ENCODE measurements at places on chromosomes 16 and 17.

DNA sequence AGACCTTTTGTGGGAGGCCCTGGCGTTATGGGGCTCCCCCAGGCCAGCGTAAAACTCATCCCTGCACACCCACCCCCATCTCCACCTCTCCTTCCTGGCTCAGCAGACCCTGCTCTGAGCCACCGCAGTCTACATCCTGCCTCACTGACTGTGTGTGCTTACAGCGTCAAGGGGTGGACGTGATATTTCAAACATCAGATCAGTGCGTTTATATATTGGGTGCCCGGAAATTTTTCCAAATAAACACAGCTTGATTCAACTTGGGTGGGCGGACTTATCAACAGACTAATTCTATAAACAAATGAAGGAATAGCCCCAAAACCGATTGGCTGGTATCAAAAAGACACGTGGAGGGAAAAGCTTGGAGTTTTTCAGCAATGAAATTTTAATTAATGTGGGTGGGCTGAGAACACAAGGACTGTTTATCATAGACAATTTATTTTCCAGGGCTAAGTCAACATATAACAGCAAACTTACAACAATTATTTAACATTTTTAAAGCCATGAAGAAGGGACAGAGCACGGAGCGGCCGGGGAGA is at the start of gene FOXL1:
TSS of gene FOXL1 (plus strand) at position 489 of the 539 bp plus-strand sequence. CDS start 175 bp downstream, outside the sequence.
- DNase-seq, result no peak

- DNase-seq, result no peak
Measured at GRCh38 chr16:50712956-50713355, 19.6 kb downstream of the NOD2 start.

- DNase-seq, result no peak
Measured at GRCh38 chr17:66840061-66840460, 5.1 kb downstream of the CACNG5 start.

- DNase-seq, result no peak
Measured at GRCh38 chr16:14283786-14284185, 212.7 kb downstream of the MRTFB start.

DNA sequence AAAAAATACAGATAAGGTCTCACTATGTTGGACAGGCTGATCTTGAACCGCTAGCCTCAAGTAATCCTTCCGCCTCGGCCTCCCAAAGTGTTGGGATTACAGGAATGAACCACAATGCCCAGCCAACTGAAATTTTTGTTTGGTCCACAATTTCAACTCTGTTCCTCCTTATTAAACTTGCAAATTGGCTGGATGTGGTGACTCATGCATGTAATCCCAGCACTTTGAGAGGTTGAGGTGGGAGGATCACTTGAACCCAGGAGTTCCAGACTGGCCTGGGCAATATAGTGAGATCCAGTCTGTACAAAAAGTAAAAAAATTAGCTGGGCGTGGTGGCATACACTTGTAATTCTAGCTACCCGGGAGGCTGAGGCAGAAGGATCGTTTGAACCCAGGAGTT is 13.4 kb downstream of the ARSG start:
- DNase-seq, result no peak

GRCh38 chr17:74729866-74730265 is 7.2 kb upstream of the RAB37 start:
- no peak for DNase-seq

DNA sequence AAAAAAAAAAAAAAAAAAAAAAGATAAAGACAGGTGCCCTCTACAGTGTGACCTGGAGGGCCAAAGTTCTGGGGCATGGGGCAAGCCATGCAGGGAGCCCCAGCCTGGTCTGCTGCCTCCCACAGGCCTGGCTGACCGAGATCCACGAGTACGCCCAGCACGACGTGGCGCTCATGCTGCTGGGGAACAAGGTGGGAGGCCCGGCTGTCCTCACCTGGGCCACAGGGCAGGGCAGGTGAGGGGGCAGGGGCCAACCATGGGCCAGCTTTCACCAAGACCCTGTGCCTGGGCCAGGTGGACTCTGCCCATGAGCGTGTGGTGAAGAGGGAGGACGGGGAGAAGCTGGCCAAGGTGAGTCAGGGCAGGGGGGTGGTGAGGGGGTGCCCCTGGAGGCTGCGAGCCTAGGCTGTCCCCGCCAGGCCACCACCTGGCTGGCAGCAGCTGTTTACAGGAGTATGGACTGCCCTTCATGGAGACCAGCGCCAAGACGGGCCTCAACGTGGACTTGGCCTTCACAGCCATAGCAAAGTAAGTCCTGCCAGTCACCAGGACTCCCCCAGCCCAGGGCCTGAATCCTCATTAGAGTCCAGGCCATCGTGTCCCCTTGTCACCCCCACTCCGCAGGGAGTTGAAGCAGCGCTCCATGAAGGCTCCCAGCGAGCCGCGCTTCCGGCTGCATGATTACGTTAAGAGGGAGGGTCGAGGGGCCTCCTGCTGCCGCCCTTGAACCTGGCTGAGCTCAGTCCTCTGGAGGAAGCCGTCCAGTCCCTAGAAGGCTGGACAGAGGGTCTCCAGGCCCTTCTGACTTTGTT is 2.7 kb upstream of the TRAF7 start:
- DNase-seq, result peak; percentile 59

GRCh38 chr16:64919929-64920607 is 201.8 kb downstream of the CDH11 start:
- DNase-seq, result no peak

- peak; percentile 54 for DNase-seq
Measured at GRCh38 chr17:4485676-4486646, 12.7 kb upstream of the SPNS2 start.

DNA sequence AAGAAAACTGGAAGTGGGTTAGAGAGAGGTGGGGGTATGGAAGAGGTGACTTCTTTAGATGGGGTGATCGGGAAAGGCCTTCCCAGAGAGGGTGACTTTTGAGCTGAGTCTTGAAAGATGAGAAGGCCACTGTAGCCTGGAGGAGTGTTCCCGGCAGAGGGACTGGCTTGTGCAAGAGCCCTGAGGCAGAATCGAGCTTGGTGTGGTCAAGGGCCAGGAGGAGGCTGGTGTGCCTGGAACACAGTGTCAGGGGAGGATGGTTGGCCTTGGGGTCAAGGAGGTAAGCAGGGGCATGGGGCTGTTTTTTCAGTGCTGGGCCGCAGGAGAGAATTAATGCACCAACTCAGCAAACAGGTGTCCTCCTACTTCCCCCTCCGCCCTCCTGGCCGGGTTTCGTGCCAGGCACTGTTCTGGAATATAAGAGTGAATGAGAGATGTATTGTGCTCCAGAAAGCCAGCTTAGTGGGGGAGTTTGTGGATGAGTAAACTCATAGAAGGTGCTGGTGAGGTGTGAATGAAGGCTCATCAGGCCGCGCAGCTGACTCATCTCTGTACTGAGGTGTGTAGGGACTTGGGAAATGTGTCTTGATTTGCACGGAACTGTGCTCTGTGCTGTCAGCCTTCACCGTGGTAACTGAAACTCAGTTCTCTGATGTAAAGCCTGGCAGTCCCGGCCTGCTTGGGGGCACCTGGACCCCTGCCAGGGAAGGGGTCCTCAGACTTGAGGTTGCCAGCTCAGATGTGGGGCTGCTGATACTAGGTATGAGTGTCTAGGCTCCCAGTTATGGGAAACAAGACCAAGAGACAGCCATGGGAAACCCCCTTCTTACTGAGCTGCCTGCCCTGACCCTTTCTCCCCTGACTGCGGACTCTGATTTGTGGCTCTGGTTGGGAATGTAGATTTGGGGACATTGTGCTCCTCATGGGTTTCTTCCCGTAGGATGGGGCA is 15.3 kb downstream of the KSR1 start:
- peak; percentile 87 for DNase-seq

DNA sequence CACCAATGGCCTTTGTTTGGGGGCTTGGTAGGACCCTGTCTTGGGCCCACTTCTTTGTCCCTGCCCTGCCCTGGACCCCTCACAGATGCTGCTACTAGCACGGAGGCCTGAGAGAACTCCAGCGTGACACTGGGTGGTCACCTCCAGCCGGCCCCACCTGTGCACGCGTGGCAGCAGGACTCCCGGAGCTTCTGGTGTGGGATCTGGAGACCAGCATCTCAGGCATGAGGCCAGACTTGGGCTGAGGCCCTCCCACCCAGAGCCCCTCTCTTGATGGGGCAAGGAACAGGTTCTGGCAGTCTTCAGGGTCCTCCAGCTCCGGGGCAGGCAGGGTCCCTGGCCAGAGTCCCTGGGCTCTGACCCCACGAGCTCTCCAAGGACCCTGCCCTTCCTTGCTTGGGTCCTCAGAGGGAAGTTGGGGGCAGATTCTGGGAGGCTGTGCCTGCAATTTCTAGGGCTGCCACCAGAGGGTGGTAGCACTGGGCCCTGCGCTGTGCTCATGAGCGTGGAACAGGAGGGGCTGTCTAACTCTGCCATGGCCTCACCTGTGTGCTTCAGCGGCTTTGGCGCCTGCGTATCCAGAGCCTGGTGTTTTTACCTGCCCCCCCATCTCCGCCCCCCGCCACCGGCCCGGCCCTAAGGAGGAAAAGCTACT is 3.1 kb upstream of the BAIAP3 start:
- DNase-seq, result no peak

- peak; percentile 45 for DNase-seq
Measured at GRCh38 chr17:74742153-74742515, 5.1 kb downstream of the RAB37 start.

DNA sequence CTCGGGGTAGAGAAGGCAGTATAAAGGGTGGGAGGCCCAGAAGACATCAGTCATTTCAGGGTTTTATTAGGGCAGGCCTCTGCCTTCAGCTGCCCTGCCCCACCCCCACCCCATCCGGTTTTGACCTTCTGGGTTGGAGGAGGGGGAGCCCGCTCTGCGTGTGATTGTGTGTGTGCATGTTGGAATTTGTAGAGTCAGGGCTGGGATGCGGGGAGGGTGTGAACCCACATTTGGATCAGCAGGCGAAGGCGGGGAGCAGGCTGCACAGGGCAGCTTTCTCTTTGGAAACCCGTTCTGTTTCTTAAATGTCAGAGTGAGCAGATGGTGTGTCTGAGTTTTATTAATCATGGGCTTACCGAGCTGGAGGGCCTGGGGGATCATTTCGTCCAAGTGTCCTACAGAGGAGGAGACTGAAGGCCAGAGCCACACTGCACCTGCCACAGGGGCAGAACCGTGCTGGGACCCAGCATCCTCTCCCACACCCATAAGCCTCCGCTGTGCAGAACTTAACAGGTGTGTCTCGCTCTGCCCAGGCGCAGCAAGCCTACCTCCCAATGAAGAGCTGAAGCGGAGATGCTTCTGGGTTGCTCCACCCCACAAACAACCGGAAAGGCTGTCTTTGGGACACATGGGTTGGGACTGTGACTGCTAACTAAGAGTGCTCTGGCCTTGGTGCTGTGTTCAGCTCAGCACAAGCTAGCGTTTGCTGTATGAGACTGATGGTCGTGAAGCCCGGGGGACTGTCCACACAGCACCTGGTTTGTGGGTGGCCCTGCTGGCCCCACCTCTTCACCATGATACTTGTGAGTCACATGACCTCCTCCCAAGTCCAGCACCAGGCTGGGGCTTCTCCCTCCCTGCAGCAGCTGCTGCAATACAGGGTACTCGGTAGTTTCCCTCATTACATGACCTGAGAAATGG is 70.9 kb upstream of the GSE1 start:
- DNase-seq, result no peak

DNA sequence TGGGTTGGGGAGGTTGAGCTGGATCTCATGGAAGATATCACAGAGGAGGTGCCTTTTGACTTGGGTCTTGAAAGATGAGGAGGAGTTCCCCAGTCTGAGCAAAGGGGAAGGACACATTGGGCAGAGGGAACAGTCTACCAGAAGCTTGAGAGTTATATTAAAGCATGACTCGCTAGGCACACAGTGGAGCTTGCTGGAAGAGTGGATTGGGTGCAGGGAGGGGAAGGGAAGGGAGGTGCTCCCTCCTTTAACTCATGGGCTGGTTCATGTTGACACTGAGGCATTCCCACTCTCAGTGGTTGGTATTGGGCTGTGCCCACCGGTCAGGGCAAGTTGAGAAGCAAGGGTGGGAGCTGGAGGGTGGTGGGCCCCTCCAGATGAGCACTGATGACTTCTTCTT is 5.9 kb downstream of the TMEM98 start:
- DNase-seq, result no peak

- no peak for DNase-seq
Measured at GRCh38 chr16:4702466-4702808, 9.1 kb downstream of the NUDT16L1 start.

DNA sequence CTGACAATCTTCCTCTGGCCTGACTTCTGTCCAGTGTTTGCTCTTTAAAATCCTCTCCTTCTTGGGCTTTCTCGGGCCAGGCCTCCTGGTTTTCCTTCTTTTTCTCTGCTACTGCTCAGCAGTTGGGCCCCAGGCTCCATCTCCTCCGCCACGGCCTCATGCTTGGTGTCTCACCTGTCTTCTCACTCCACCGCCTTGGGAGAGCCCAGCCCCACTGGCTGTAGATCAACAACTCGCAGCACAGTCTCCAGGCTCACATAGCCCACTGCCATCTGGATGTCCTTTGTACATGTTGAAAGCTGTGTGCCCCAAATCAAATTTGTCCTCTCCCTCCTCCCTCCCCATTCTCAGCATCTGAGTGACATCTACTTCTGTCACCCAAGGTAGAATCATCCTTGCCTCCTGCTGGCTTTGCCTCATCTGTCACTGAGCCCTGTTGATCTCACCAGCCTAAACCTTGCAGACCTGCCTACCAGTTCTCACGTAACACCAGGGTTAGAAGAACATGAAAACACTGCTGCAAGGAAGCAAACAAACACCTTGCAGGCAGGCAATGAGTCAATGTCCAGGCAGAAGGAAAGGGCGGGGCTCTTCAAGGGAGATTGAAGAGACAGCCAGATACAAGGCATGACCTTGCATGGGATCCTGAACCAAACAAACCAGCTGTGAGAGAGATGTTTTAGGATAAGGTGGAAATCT is 103.2 kb upstream of the SMURF2 start:
- no peak for DNase-seq

DNA sequence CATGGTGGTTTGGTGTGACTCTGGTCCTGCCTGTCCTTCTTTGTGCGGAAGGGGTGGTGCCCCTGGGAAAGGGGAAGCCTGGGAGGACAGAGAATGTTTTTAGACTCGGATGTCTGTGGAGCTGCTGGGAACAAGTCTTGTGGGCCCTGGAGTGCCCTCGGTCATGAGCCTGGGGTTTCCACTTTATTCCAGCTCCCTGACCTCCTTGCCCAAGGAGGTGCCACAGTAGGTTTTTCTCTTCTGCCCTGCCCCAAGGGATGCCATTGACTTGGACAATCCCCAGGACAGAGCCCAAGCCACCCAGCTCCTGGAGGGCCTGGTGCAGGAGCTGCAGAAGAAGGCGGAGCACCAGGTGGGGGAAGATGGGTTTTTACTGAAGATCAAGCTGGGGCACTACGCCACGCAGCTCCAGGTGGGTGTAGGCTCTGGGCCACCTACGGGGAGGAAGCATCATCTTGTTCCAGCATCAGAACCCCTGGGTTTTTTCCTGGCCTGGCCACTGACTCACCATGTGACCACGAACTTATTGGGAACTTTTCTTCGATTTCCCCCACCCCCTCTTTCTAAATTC is 1.4 kb downstream of the STAT5A start:
- peak; percentile 78 for DNase-seq

DNA sequence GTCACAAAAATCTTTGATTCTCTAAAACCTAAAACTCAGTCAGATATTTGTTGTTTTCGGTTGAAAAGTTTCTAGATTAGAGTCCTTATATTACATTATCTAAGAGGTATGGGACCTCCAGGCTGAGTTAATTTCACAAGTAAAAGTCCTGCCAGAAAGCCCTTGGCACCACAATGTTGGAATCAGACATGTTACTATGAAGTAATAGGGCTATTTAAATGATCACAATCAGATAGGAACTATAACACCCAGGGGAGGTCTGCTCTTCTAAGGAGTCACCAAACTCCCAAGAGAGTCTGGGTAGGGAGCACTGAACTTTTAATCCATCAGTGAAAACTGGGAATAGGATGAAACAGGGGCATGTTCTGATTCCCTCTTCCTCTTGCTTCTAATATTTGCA is 54.2 kb downstream of the WIPI1 start:
- DNase-seq, result no peak

Measured in stimulated activated CD4-positive, alpha-beta T cell treated with anti-CD3 and anti-CD28 coated beads, Interleukin-4, amount 100 ng/mL, for 24 hours (primary cell).